ENCODE measurements at places on chromosomes 3 and 15.

- DNase-seq = no peak
These were observed 36.3 kb downstream of the RHCG start for GRCh38 chr15:89460048-89460447.

DNA sequence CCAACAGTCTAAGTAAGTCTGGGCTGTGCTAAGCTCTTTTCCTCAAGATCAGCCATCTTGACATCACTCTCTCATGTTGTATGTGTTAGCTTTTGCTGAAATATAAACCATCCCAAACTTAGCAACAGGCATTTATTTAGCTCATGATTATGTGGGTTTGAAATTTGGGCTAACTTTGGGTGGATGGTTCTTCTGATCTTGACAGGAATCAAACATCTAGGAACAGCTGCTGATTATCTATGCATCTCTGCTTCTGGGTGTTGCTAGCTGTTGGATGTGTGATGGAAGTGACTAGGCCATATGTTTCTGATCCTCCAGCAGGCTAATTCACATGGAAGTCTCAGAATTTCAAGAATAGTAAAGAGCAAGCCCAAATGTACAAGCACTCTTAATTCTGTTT, 615.2 kb upstream of the TGFBR2 start:
- DNase-seq = no peak

GRCh38 chr3:45366290-45366689, 22.1 kb upstream of the LARS2 start:
- DNase-seq = no peak

- no peak for DNase-seq
These were observed 412.9 kb upstream of the SUCLG2 start for GRCh38 chr3:68067314-68067713.

DNA sequence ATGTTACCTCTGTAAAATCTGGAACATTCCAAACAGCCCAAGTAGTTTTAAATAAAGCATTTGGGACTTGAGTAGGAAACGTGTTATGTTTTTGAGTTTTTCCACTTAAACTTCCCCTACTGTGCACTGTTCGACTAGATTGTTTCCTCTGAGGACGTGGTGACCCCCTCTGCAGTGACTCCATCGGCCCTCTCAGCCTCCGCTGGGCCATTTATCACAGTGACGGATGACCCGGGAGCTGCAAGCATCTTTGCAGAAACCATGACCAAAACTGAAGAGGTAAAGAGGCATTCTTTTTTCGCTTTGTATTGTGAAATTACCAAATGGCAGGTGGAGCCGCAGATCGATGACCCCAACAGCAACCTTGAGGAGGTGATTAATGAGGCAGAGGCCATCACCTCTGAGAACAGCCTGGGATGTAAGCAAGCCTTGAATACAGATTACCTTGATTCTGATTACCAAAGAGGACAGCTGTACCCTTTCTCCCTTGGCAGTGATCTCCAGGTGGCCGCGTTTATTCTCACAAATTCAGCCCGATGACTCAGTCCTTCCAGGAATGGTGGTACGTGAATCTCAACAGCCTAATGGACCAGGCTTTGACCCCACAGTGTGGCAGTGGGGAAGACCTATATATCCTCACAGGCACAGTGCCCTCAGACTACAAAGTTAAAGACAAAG, 79.1 kb upstream of the FAN1 start:
- DNase-seq = no peak

- peak; percentile 54 for DNase-seq
These were observed 17.1 kb upstream of the RFC4 start for GRCh38 chr3:186823386-186823785.

DNA sequence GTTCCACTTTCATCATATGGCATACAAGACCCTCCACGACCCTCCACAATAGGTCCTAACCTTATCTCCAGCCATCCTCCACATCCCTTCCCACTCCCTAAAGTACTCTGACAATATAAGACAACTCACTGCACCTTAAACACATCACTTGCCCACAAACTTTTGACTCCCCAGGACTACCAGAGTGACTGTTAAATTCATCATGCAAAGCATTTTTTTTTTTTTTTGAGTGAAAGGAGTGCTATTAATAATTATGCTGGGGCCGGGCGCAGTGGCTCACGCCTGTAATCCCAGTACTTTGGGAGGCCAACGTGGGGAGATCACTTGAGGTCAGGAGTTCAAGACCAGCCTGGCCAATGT, 55.8 kb downstream of the OSBPL10 start:
- no peak for DNase-seq

- no peak for DNase-seq
These were observed 45.7 kb downstream of the LHFPL4 start for GRCh38 chr3:9507586-9508578.

- peak; percentile 17 for DNase-seq
These were observed 31.2 kb upstream of the MYO5C start for GRCh38 chr15:52326756-52327155.

DNA sequence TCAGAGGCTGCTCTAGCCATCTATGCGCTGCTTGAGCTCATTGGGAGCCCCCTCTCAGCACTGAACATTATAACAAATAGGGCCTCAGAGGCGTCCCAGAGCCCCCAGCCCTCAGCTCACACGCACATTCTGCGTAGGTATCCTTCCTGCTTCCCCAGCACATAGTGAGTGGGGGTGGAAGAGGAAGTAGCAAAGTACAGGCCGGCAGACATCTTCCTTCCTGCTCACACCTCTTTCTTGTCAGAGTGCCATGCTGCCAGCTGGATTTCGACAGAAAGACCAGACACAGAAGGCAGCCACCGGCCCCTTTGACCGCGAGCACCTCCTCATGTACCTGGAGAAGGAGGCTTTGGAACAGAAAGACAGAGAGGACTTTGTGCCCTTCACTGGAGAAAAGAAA, 16.6 kb downstream of the TMOD2 start:
- no peak for DNase-seq

DNA sequence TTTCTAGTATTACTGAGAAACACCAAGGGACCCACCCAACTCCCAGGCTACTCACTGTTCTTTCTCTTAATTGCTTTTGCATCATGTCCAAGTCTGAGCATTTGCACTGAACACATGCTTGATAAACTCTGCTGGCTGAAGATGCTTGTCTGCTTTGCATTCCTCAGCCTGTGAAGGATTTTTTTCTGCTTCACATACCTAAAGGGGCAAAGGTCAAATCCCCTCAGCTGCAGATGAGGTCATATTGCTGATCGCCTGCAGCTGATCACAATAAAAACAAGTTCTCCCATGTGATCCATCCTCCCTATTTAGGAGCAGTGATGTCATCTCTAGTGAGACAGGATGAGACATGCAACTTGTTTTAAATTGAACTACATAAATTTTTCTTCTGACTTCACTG, 84.6 kb upstream of the DCBLD2 start:
- peak; percentile 87 for DNase-seq

- peak; percentile 76 for DNase-seq
These were observed 19.1 kb downstream of the IREB2 start for GRCh38 chr15:78457101-78457500.

- no peak for DNase-seq
These were observed 589 bp downstream of the KLF15 start for GRCh38 chr3:126356373-126357264.

GRCh38 chr3:118501152-118501551, 533.5 kb downstream of the IGSF11 start:
- peak; percentile 6 for DNase-seq

- no peak for DNase-seq
These were observed 64.7 kb downstream of the STARD9 start for GRCh38 chr15:42640109-42640508.

- DNase-seq = no peak
These were observed 12.6 kb downstream of the SLC38A3 start for GRCh38 chr3:50217681-50218080.

DNA sequence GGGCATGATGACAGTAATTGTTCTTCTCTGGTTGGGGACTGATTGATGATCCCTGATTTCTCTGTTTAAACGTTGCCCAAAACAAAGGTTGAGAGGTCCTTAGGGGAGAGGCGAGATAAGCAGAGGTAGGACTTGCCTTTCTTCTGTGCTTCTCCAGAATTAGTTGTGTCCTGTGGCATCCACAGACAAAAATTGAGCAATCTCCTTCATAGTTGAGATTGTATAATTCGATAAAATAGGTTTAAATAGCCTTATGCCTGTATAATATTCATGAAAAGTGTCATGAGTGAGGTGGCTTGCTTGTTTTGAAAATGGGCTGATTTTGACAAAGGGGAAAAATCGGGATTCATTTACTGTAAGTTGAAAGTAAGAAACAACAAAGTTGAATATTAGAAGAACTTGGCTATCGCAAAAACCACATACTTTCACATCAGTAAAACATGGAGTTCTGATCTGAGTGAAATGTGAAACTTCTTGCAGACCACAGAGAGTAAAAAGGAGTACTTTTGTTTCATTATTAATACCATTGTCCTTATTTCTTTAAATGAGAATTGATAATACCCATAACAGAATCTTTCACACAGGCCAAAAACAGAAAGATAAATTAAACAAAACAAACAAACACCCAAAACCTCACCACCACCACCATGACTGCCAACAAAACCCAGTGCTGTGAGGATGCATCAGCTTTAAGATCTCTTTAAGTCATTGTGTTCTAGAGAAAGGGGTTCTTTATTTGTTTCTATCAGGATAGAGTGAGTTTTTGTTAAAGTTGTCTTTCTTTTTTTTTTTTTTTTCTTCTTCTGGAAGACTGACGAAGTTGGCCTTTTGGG, 155.7 kb downstream of the LPP start:
- no peak for DNase-seq

DNA sequence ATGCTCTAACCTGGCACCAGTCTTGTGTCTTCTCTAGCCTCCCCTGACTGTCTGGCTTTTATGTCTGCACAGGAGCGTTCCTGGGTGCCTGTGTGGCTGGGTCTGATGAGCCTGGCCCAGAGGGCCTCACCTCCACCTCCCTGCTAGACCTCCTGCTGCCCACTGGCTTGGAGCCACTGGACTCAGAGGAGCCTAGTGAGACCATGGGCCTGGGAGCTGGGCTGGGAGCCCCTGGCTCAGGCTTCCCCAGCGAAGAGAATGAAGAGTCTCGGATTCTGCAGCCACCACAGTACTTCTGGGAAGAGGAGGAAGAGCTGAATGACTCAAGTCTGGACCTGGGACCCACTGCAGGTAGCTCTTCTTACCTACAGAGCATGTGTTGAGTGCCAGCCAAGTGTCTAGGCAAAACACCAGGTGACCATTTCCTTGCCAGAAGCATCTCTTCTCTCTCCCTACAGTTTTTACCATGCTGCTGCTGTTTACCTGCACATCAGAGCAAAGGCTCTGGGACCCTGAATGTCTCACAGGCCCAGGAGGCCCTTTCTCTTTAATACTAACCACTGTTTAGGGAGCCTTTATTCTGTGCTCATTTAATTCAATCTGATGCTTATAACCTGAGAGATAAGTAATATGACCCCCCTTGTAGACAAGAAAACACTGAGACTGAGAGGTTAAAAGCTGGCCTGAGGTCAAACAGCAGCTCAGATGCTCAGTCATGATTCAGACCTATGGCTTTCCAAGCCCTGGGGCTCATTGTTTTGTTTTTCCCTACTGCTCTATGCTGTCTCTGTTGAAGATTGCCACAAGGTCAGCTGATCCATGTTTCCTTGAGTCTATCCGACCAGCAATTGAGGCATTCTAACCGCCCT, 10.4 kb downstream of the PODXL2 start:
- DNase-seq = no peak

DNA sequence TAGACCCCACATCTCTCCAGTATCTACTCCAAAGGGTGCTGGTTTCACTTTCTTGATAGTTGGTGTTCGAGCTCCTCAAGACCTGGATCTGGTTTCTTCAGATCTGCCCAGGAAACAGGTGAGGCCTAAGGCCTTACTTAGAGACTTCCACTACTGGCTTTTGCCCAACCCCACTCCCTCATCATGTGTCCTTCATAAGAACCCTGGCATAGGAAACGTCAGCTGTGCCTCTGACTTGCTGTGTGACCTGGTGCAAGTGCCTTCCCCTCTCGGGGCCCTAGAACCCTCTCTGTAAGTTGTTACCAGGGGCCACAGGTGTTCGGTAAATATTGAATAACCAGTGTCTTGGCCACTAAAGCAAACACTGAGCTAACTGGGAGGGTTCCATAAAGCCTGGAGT, 3.9 kb downstream of the OXTR start:
- no peak for DNase-seq

DNA sequence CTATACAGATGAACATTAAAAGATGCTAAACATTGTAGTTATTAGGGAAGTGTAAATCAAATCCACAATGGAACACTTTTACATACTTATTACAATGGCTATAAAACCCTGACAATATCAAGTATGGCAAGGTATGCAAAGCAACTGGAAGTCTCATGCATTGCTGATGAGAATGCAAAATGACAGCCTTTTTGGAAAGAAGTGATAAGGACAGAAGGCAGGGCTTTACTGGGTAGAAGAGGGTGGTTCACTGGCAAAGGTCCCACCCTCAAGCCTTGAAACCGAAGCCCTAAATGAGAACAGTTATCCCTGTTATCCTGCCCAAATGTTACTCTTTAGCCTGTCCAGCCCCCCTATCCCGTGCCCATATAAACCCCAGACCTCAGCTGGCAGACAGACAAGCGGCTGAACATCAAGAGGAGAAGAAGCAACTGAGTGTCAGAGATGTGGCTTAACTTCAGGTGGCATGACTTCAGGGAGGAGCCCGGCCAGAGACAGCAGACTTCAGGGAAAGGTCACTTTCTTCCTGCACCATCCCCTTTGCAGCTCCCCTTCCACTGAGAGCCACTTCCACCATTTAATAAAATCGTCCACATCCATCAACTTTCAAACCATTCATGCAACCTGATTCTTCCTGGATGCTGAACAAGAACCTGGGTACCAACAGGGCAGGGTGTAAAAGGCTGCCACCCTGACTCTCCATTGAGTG, 732 bp upstream of the GCSAM start:
- no peak for DNase-seq

DNA sequence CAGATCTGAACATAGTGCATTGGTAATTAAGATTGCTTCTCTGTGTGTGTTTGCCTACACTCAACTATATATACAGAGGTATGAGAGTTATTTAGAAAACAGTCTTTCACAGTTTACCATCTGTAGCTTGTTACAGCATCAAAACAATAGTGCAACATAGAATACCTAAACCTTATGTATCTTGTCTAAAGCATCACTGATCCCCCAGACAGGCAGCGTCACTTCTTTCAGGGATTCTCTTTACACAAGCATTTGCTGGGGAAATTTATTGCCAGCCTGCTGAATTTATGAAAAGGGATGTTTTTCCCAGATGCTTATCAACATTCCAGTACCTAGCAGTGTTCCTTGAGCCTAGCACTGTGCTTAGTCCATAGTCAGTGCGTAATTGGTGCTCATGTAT, 195.8 kb upstream of the COL8A1 start:
- no peak for DNase-seq
